ENCODE measurements at places on chromosomes 16 and 17.

DNA sequence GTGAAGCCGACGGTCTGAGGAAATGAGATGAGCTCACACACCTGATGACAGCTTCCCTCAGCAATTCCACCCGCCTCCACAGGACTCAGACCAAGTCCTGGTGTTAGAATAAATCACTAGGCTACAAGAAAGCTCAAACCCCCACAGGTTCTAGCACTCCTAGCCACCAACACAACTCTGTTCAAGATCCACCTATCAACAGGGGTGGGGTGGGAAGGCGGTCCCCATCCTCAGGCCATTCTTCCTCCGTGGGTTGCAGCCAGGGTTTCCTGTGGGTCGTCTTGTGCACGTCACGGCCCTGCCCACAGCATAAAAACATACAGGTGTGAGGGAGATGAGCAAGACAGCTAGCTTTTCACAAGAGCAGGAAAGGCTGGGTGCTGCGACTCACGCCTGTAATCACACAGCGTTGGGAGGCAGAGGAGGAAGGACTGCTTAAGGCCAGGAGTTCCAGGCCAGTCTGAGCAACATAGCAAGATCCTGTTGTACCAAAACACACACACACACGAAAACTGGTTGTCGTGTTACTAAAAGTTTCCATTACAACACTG is 81.1 kb downstream of the ANKRD11 start:
- no peak for DNase-seq

DNA sequence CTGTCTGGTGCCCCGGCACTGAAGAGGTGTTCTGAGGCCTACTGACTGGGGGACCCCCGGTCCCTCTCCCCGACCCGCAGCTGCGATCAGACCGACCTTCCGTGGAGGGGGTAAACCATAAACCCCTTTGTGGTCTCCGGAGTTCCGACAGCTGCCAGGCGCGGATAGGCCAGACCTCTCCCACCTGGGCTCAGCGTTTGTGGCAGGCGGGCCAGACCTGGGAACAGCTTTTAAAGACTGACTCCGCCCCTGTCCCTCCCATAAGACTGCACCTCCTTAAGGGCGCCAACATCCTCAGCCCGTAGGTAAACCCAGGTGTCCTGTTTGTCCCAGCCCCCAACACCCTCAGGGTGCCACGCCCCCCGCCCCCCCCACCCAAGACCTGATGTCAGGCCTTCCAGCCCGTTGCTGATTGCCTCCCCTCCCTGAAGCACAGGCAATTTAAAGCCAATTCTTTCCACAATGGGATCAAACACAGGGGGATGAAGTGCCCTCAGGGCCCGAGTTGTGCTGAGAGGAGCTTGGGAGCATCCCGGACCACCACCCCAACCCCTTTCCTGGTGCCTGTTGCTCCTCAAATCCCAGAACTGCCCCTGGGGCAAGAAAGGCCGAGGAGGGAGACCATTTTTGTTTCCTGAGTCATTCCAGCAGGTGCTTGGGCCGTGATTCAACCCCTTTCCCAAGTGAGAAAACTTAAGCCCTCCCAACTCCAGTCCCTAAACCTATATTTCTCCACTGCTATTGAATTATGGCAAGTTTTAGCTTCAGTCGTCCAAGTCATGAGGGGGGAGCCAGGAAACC is at the start of gene SOX15:
Gene SOX15, minus strand, starts transcription at position 204 of the 801 bp plus-strand sequence. CDS start 418 bp downstream, outside the sequence.
- no peak for DNase-seq

- DNase-seq, result no peak
These were observed 6.4 kb downstream of the ZFPM1 start for GRCh38 chr16:88459366-88460073.

GRCh38 chr16:15055141-15056053 is 477 bp downstream of the NTAN1 start:
- no peak for DNase-seq

GRCh38 chr16:8505327-8505991 is 84.9 kb downstream of the TMEM114 start:
- no peak for DNase-seq

DNA sequence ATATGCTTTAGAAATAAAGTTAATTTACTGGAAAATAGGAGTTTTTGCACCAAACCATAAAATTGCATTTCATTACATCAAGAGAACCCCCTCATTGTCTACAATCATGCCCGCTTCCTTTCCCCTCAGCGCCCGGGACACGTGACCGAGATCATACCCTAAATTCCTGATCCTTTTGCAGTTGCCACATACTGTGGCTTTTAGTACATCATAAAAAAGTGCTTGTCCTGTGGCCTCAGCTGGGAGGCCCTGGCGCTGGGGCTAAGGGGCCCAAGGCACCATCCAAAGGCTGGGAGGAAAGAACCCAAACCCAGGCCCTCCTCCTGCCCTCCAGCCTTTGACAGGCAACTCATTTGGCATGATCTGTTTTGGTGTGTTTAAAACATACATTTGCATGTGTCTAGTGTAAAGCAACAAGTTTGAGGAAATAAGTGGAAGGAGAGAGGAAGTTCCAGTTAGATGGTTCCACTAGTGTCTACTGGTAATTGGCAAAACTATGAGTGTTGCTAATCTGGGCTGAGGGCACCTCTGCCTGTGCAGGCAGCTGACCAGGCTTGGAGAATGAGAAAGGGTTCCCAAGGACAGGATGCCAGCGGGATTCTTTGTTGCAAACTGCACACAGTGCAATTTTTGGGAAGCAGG is 6.0 kb downstream of the CDK5R1 start:
- no peak for DNase-seq

GRCh38 chr17:10738521-10739258 is 8.9 kb upstream of the TMEM220 start:
- DNase-seq, result no peak

- no peak for DNase-seq
These were observed 111.1 kb downstream of the SMG6 start for GRCh38 chr17:2192367-2193057.

- DNase-seq, result no peak
These were observed 398.8 kb downstream of the HS3ST3B1 start for GRCh38 chr17:14699574-14700185.

DNA sequence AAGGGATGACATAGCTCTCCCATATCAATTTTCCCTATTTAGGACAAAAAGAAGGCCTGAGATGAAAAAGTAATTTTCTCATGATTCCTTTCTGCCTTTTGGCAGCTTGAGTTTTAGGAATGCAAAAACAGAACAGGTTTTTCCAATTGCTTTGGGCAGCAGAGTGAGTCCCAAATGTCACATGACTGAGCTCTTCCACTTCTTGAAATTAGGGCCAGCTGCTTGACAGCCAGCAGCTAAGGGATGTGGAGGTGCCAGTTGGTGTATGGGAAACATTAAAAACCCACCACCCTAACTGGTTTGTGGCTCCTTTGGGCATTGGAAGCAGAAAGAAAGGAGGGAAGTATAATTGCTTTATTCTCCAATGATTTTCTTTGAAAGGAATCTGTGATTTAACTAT is 133.8 kb upstream of the FAM20A start:
- DNase-seq, result no peak

- no peak for DNase-seq
These were observed 35.2 kb upstream of the CAPN15 start for GRCh38 chr16:492211-492875.

All from hippocampal formation (tissue), 2 donors.